ENCODE measurements at places on chromosomes 12 and 14.

DNA sequence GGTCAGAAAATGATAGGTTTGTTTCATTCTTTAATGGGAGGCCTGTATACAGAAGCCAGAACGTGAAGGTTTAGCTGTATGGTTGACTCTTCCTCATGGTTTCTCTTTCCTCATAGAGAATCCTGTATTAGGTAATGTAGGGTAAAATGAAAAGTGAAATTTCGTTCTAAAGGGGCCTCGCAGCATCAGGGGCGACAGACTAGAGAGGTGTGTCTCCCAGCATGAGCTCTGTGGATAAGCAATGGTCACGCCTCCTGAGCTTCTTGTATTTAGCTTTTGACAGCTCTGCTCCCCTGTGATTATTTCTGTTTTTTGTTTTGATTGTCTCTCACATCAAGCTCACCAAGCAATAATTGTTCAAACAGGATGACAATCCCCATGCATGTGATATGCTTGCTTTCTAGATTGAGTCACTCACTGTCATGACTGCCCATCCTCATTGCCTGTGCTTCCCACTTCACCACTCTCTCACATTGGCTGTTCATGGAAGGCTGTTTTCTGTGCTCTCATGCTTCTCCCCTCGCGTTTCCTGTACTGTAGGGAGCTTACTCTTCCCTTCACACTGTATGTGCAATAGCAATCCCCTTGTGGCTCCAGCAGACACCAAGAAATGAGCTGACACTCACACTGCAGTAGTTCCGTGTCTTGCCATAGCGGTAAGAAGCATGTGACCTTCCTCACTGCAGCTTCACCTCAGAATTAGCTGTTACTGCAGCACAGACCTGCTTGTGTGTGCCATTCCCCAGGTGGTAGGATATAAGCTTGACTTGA lies 44.0 kb downstream of the RAD52 start:
- DNase-seq: no peak

DNA sequence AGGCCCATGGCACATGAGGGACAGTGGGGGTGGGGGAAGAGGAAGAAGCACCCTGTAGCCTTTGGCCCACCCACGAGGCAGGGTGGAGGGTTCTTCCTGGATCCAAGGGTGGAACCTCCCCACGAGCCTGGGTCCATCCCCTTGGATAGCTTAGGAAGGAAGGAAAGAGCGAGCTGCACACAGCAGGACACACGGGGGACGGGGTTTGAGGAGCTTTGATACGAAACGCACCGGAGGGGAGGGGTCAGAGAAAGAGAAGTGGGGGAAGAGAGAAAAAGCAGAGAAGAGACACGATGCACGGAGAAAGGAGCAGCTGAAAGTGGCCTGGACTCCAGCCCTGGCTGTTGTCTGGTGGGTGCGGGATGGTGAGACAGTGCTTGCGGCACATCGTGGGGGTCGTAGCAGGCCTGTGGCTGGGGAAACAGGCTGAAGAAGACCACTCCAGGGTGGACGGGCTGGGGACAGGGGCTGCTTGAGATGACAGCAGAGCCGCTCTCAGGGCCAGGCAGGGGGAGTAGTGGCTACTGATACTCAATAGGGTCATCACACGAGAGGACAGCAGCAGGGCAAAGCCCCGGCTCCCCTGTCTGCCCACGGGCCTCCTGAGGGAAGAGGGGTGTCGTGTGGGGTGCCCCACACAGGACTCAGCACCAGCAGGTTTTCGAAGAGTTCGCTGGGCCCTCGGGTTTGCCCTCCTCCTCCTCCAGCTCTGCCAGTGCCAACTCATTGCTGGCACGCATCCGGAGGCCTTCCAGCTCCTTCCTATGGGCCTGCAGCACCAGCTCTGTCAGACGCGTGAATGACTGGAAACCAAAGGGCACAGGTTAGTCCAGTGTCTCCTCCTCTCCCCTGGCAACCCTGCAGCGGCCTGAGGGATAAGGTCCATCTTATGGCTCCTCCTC lies 5.4 kb upstream of the GPX2 start:
- no peak for DNase-seq

- DNase-seq: peak; percentile 3
Observed at GRCh38 chr14:31286456-31287293, 79.1 kb upstream of the HECTD1 start.

GRCh38 chr12:4133636-4134447 lies 139.7 kb upstream of the CCND2 start:
- no peak for DNase-seq

DNA sequence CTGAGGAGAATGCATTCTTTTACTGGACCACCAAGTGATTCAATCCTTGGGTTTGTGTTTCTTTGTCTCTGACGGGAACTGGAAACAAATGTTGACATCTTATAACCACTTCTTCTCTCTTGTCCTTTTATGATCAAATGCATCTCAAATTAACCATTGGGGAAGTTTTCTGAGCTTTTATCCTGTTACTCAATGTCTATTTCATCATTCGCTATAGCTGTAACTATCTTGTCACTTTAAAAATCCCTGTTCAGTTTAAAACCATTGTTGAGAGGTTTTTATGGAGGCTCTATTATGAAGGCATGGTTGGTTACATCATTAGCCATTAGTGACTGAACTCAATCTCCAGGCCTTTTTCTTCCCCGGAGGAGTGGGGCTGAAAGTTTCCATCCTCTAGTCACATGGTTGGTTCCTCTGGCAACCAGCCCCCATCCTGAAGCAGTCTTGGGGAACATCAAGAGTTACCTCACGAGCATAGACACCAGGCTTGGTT lies 2.7 kb upstream of the CLEC6A start:
- no peak for DNase-seq

GRCh38 chr14:72636094-72636493 lies 257.8 kb downstream of the DPF3 start:
- DNase-seq: no peak

DNA sequence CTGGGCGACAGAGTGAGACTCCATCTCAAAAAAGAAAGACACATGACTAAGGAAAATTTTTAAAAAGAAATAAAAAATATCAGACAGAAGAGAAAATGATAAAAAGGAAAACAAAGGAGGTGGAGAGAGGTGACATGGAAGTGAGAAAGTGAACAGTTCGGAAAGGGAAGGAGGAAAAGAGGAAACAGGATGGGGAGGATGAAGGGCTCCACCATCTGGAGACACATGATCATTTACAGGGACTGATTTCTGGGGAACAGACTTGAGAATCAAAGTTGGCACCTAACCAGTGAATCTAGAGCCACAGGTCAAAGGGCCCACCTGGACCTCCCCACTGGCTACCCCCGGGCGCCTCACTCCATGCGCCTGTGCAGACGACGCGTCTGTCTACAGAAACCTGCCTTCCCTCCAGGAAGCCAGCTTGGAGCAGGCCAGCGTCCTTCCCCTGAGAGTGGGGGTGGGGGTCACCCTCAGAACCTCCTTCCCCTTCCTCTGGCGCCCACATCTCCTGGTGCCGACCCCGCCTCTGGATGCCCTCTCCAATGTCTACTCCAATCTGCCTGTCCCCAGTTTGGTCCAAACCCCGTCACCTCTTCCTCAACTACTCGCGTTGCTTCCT lies 60.5 kb downstream of the AMN start:
- no peak for DNase-seq

- DNase-seq: no peak
Observed at GRCh38 chr14:44505588-44505987, 1.5 kb downstream of the FSCB start.

- DNase-seq: no peak
Observed at GRCh38 chr12:53617700-53618099, 8.5 kb downstream of the ATF7 start.

DNA sequence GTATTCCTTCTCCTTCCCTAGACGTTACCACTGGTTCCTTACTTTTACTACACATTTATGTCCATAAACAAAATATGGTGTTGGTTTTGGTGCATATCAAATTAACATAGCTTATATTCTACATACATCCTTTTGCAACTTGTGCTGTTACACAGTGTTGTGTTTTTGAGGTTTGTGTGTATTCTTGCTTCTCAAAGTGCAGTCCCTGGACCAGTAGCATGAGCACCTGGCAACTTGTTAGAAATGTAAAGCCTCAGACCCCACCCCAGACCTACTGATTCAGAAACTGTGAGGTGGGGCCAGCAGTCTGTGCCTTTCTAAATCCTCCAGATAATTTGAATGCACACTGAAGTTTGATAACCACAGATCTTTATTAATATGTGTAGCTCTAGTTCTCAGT lies 65.9 kb downstream of the RNFT2 start:
- DNase-seq: no peak

GRCh38 chr14:90560991-90561390 lies 164.2 kb downstream of the CALM1 start:
- no peak for DNase-seq

- no peak for DNase-seq
Observed at GRCh38 chr12:84875241-84875640, 37.4 kb downstream of the SLC6A15 start.

DNA sequence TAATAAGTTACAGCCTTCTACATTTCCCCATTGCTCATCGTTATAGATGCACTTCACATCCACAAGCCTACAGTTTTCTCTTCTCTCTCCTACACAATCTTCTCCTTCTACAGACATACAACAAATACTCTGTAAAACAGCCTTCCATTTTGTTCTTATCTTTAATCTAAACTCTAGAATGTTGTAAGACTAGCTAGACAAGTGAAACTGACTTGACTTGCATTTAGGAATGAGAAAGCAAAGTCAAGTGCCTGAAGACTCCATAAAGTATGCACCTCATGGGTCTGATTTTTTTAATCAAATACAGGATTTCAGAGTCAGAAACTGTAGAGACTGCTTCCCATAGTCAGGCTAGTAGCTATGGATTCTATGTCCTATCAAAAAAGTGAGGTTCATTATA lies 190.3 kb downstream of the KLHL28 start:
- DNase-seq: no peak

DNA sequence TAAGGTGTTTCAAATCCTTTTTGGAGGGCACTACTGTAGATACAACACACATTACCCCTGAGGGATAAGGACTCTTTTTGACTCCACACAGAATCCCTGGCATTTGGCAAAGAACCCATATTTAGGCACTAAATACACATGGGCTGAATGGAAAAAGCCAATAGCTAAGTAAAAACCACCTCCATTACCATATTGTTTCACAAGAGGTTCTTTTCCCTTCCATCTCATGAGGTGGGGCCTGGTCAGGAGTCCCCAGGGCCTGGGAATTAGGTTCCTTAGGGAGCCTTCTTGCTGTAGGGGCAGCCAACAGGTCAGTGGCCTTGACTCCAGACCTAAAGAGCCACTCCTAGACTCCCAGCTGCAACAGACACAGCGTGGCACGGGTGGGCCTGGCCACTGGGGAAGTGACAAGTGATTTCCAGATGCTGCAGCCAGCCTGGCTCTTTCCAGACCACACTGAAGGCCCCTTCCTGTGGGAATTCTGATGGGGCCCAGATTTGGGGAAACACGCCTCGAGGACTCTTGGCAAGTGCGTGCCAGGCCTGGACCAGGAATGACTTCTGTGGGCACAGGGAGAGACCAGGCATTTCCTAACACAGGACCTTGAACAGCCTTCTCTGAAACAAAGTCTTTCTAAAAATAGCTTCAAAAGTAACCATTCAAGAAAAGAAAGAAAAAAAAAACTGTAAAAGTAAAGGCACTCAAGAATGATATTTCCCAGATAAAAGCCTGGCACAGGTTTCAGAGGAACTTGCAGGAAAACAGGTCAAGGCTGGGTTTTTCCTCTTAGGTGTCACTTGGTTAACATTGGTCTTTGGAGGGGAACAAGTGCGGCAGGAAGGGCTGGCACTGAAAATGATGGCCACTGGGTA lies 18.1 kb downstream of the SSH1 start:
- DNase-seq: no peak

DNA sequence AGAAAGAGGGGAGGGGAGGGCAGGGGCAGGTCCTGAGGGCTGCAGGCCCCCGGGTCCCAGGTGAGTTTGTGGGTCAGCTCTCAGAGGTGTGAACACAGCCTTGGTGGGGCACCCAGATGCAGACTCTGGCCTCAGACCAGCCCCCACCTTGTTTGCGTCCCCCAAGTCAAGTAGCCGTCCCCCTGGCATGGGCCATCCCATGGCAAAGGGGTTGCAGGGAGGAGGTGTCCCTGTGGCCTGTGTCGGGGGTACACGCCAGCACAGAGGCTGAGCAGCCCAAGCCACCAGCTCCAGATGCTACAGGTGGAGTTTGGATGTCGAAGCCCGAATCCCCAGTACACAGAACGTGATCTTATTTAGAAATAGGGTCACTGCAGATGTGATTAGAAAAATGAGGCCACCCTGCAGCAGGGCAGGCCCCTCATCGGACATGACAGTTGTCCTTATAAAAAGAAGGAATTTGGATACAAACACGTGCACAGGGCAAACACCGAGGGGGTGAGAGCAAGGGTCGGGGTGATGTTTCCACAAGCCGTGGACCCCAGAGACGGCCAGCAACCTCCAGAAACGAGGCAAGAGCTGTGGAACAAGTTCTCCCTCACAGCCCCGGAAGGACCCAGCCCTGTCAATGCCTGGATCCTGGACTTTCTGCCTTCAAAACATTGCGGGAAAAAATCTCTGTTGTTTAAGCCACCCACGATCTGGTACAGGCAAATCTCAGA lies 141.2 kb upstream of the C14orf180 start:
- DNase-seq: no peak
